ENCODE measurements at places on chromosomes 6 and 20.

DNA sequence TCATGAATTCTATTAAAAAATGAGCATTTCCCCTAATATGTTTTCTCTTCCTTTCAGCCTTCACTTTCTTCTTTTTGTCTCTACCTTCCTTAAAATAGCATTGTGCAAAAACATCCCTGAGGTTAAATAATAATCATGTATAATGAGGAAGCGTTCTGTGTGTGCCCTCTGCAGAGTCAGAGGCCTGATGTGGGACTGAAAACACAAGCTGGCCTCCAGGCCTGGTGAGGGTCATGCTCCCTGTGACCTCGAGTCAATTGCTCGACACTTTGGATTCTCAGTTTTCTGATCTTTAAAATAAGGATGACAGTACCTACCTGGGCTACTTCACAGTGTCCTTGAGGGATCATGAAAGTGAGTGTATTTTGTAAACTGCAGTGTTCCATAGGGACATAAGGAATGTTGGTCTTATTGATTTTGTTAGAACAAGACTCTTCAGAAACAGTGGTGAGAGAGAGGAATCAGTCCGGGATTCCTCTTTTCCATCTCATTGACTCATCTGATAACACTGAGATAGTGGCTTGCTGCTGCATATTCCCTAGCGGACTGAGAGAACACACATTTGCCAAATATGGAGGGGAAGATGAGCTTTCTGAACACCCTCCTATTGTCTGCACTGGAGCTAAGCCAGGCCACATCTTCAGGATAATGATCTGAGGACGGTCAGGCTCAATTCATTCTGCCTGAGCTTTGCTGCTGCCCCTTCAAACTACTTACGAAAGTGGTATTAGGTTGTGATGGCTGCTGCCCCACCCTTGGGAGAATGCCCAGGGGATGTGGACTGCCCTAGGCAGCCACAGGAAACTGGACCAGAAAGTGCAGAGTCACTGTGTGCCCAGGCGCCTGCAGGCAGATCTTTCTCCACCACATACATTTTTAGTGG is 39.6 kb upstream of the PDE7B start:
- peak; percentile 87 for DNase-seq
- peaks cover 13% of the 10 kb centered on the region for H3K4me1 ChIP-seq
- no peaks in the 10 kb centered on the region for H3K36me3 ChIP-seq
- no peaks in the 10 kb centered on the region for H3K27me3 ChIP-seq

- no peaks in the 10 kb centered on the region for H3K36me3 ChIP-seq
- H3K4me3 ChIP-seq: no peak overlapping the region
- peaks cover 5% of the 10 kb centered on the region for H3K27me3 ChIP-seq
- H3K27ac ChIP-seq: no peak overlapping the region
- no peak for DNase-seq
Measured at GRCh38 chr6:112289038-112289566, 34.7 kb upstream of the LAMA4 start.

- DNase-seq: no peak
- H3K4me3 ChIP-seq: no peak overlapping the region
- no peaks in the 10 kb centered on the region for H3K27me3 ChIP-seq
- no peak overlapping the region for H3K27ac ChIP-seq
- H3K36me3 ChIP-seq: peaks cover 11% of the 10 kb centered on the region
- no peaks in the 10 kb centered on the region for H3K4me1 ChIP-seq
Measured at GRCh38 chr6:57069920-57070331, 20.1 kb upstream of the ZNF451 start.

GRCh38 chr20:57483287-57484050 is 41.5 kb downstream of the CTCFL start:
- no peak overlapping the region for H3K4me3 ChIP-seq
- H3K4me1 ChIP-seq: peaks cover 25% of the 10 kb centered on the region
- H3K27me3 ChIP-seq: no peaks in the 10 kb centered on the region
- DNase-seq: peak; percentile 28
- no peaks in the 10 kb centered on the region for H3K36me3 ChIP-seq
- no peak overlapping the region for H3K27ac ChIP-seq

GRCh38 chr20:47586649-47587294 is 85.1 kb downstream of the NCOA3 start:
- no peak for DNase-seq
- no peak overlapping the region for H3K4me3 ChIP-seq
- no peaks in the 10 kb centered on the region for H3K4me1 ChIP-seq
- H3K27ac ChIP-seq: no peak overlapping the region

GRCh38 chr20:25321991-25322390 is 68.6 kb downstream of the ABHD12 start:
- peaks cover 4% of the 10 kb centered on the region for H3K36me3 ChIP-seq
- no peak overlapping the region for H3K27ac ChIP-seq
- DNase-seq: no peak
- no peaks in the 10 kb centered on the region for H3K27me3 ChIP-seq

DNA sequence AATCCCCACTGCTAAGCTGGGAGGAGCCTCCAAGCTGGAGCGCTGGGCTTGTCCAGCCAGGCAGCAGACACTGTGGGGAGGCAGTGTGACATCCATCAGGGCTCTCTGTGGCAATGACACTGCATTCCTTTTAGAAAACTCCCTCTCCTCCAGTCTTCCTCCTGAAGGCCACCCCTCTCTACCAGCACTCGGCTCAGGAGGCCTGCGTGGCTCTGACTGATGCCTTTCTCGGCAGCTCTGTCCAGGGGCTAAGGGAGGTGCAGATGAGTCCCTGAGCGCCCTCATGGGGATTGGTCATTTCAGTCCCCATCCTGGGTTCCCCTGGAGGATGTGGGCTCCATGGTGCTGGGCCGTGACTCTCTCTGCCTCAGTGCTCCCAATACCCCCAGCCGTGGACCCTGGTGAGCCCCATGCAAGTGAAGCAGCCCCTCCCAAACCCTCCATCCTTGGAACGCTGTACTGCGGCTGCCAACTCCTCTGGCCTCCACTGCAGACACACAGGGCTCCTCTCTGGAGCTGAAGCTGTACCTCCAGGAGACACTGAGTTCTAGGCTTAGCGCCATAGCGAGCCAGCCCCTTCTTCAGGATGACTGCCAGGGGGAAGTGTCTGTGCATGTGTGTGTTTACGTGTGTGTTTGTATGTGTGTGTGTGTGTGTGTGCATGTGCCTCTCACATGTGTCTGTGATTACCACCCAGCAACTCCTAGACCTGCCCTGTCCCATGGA is 209.6 kb downstream of the ERMARD start:
- H3K27me3 ChIP-seq: peaks cover 28% of the 10 kb centered on the region
- H3K4me1 ChIP-seq: peaks cover 39% of the 10 kb centered on the region

DNA sequence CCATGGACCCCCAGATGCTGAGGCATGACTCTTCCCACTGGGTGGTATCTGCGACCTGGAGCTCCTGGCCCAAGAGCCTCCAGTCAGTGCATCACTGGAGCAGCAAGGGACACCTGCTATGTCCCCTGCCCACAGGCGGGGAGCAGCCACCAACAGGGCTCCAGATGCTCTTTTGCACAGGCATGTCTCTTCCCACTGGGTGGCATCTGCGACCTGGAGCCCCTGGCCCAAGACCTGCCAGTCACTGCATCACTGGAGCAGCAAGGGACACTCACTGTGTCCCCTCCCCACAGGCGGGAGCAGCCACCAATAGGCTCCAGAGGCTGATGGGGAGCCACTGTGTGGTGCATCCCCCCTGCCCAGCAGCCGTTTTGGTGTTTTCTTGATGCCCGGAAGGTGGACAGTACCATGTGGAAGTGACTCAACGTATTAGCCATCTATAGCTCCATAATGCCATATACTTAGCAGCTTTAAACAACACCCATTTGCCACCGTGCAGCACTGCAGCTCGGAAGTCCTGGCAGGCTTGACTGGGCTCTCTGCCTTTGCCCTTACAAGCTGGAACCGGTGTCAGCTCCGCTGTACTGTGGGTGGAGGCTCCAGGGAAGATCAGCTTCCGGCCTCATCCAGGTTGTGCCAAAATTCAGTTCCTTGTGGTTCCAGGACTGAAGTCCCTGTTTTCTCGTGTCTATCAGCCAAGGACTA is 124.9 kb upstream of the CST7 start:
- H3K36me3 ChIP-seq: no peaks in the 10 kb centered on the region
- no peak overlapping the region for H3K27ac ChIP-seq
- no peaks in the 10 kb centered on the region for H3K27me3 ChIP-seq

- H3K4me3 ChIP-seq: no peak overlapping the region
- peaks cover 3% of the 10 kb centered on the region for H3K4me1 ChIP-seq
- H3K27ac ChIP-seq: no peak overlapping the region
- H3K27me3 ChIP-seq: peaks cover 97% of the 10 kb centered on the region
- no peak for DNase-seq
- no peaks in the 10 kb centered on the region for H3K36me3 ChIP-seq
Measured at GRCh38 chr20:9514072-9514460, 324 bp upstream of the LAMP5 start.

DNA sequence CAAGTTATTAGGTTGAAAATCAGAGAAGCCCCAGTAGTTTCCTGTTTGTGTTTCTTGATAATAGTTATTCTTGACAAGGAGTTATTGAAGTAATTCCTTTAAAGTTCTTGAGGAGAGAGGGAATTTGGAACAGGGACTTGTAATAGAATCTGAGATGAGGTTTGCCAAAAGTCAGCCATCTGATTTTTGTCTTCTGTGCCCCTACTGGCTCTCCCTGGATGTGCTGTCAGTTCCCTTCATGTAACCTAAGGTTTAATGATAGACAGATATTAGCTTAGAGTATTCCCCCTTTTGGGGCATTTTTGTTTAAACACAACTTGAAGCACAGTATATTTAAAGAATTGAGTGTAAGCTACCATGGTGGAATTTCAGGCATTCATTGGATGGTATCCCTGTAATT is 71.4 kb downstream of the CARMIL1 start:
- DNase-seq: no peak
- H3K4me1 ChIP-seq: peaks cover 6% of the 10 kb centered on the region
- no peak overlapping the region for H3K4me3 ChIP-seq

GRCh38 chr6:112030206-112030960 is 23.5 kb upstream of the CCN6 start:
- H3K27me3 ChIP-seq: no peaks in the 10 kb centered on the region
- DNase-seq: no peak
- H3K4me1 ChIP-seq: peaks cover 8% of the 10 kb centered on the region
- H3K36me3 ChIP-seq: no peaks in the 10 kb centered on the region
- no peak overlapping the region for H3K4me3 ChIP-seq

DNA sequence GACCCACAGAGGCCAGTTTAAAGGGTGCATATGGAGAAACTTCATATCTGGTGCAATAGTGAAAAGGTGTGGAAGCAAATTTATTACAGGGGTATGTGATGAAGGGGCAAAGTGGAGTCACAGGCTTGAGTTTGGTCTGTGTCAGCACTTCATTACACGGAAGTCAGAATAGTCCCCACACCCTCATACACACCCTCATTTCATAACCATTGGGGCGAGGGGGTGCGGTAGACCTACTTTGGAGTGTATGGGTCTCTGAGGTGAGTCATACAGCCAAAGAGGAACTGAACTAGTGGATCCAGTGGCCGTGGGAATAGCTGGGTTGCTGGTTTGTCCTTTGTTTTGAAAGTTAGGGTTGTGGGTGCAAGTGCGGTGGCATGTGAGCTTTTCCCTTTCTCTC is 3.3 kb downstream of the TM9SF4 start:
- H3K27ac ChIP-seq: peak overlapping the region; percentile 39
- H3K36me3 ChIP-seq: peaks cover 12% of the 10 kb centered on the region
- DNase-seq: peak; percentile 79
- no peaks in the 10 kb centered on the region for H3K27me3 ChIP-seq

- H3K27ac ChIP-seq: no peak overlapping the region
- no peaks in the 10 kb centered on the region for H3K27me3 ChIP-seq
- H3K36me3 ChIP-seq: no peaks in the 10 kb centered on the region
Measured at GRCh38 chr20:59730722-59731121, 126.4 kb downstream of the PHACTR3 start.

GRCh38 chr6:31795616-31796298 is at the start of gene VARS1:
VARS1 (minus strand) TSS chr6:31795752; CDS start chr6:31795217, 535 bp downstream.
- H3K27me3 ChIP-seq: no peaks in the 10 kb centered on the region
- peaks cover 52% of the 10 kb centered on the region for H3K4me1 ChIP-seq
- peak within 1 kb of the TSS; percentile 91 for H3K4me3 ChIP-seq
- H3K36me3 ChIP-seq: no peaks in the 10 kb centered on the region
- DNase-seq: peak; percentile 92

GRCh38 chr6:511488-512137 is 120.1 kb downstream of the IRF4 start:
- H3K36me3 ChIP-seq: peaks cover 3% of the 10 kb centered on the region
- H3K4me1 ChIP-seq: peaks cover 13% of the 10 kb centered on the region
- no peak for DNase-seq
- H3K4me3 ChIP-seq: no peak overlapping the region
- H3K27ac ChIP-seq: no peak overlapping the region

DNA sequence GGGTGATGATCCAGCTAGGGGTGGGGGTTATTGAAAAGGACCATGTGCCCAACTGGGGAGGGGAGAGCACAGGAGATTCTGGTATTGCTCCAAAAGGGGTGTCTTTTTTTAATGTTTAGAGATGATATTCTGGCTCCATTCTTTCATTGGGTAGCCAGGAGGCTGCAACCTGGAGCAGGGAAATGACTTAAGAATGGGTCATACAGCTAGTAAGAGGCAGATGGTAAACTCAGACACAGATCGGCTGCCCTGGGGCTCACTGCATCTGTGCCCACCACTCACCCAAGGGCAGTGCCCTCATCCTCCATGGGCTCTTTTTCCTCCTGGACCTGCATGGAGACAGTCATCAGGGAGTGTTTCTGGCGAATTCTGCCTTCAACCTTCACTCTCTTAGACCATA is 302.0 kb upstream of the PRDM1 start:
- DNase-seq: no peak
- H3K36me3 ChIP-seq: no peaks in the 10 kb centered on the region
- H3K4me1 ChIP-seq: peaks cover 14% of the 10 kb centered on the region
- H3K27ac ChIP-seq: no peak overlapping the region
- no peak overlapping the region for H3K4me3 ChIP-seq

GRCh38 chr20:34300256-34300806 is 2.8 kb downstream of the AHCY start:
- no peak overlapping the region for H3K4me3 ChIP-seq
- DNase-seq: no peak
- no peaks in the 10 kb centered on the region for H3K27me3 ChIP-seq
- H3K4me1 ChIP-seq: peaks cover 22% of the 10 kb centered on the region
- H3K27ac ChIP-seq: no peak overlapping the region

DNA sequence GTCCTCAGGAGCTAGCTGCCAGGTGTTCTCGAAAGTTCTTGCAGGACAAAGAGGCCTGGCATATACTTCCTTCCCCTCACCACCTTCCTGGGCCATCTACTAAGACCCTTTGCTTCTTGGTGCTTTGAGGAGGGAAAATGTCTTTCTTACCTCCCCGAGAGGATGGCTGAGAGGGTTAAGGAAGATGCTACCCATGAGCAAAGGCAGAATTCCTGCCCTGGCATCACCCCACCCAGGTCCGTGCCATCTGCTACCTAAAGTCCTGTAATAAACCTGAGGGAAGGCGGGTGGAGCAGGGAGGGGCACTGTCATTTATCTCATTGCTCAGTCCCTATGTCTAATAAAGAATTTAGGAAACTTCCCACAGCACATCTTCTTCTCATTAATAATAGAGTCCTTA is 16.2 kb downstream of the GFOD1 start:
- H3K36me3 ChIP-seq: peaks cover 8% of the 10 kb centered on the region
- no peak for DNase-seq
- no peaks in the 10 kb centered on the region for H3K27me3 ChIP-seq
- no peak overlapping the region for H3K4me3 ChIP-seq

- H3K4me1 ChIP-seq: peaks cover 33% of the 10 kb centered on the region
- H3K27me3 ChIP-seq: no peaks in the 10 kb centered on the region
- no peaks in the 10 kb centered on the region for H3K36me3 ChIP-seq
- H3K4me3 ChIP-seq: no peak overlapping the region
Measured at GRCh38 chr6:56671160-56671559, 28.5 kb upstream of the DST start.

- H3K27me3 ChIP-seq: peaks cover 3% of the 10 kb centered on the region
- no peak overlapping the region for H3K27ac ChIP-seq
- no peaks in the 10 kb centered on the region for H3K36me3 ChIP-seq
Measured at GRCh38 chr6:167722634-167723309, 103.9 kb upstream of the AFDN start.
